Stimulated activated CD4-positive, alpha-beta T cell treated with anti-CD3 and anti-CD28 coated beads, Interleukin-12 subunit alpha, Interleukin-12 subunit beta, amount 100 ng/mL, for 48 hours (primary cell): ENCODE measurements at places on chromosomes 2 and 18.

DNA sequence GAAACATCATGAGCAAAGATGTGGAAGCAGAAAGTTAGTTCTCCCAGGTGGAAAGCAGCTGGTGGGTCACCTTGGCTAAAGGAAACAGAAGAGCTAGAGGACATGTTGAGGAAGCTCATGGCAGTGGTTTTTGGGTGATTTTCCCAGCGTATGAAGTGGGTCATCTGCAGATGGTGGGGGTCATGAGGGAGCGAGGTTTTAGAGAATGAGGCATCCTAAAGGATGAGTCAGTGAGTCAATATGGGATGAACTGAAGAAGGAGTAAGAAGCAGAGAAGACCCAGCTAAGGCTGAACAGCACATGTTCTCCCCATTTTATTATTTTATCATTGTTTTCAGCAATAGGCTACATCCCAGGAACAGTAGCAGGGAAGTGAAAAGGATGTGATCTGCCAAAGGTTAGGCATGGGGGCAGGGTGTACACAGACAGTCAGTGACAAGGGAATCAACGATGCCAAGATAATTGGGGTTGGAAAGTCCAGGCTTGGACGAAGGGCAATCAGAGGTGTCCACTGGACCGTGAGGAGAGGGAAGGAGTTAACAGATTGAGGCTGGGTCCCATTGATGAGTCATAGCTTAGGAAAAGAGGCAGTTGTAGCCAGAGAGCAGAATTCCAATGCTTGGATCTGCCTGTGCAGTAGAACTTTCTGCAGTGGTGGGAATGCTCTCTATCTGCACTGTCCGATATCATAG, 289.3 kb upstream of the RAB12 start:
- DNase-seq: no peak

- no peak for DNase-seq
These were observed 4.5 kb downstream of the IDH1 start for GRCh38 chr2:208250388-208250787.

DNA sequence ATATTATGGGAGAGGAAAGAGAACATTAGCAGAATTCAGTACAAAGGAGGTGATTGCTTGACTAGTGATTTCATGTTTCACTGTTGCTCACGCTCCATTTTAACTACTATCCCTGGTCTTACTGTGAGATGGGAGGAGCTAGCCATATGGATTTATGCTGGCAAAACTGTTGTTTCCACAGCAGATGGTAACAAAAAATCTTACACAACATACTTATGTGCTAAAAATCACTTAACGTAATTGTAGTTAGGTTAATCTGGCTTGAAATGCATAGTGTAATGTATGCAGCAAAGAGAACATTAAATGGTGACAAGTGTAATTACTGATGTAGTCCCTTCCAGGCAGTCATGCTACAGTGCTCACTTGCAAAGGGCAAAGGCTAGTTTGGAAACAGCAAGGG, 155.6 kb upstream of the LYPD1 start:
- DNase-seq: no peak

DNA sequence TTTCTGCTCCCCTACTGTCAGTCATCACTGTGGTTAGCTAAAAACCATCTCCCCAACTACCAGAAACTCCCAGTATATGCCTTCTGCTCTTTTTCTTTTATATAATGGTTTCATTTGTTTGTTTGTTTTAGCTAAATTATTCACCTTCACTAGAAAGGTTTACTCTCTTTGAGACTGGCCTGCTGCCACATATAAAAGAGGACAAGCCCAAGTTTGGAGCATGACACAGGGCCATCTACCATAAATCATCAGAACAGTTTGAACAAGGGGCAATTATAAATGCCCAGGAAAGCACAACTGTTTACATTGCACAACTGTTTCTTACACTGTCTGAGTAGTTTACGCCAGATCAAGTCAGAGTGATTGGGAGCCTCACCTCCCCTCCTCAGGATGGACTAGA, 471.0 kb upstream of the PIK3C3 start:
- DNase-seq: no peak

- DNase-seq: no peak
These were observed 90.6 kb downstream of the PAX3 start for GRCh38 chr2:222208010-222208690.

DNA sequence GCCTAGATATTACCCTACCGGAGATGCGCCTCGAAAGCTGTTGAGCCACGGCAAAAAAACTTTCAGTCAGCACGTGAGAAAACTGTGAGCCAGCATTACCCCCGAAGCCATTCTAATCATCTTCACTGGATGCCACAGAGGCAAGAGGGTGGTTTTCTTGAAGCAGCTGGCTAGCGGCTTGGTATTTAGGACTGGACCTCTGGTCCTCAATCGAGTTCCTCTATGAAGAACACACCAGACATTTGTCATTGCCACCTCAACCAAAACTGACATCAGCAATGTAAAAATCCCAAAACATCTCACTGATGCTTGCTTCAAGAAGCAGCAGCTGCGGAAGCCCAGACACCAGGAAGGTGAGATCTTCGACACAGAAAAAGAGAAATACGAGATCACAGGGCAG, 52.8 kb upstream of the SLC66A3 start:
- no peak for DNase-seq

GRCh38 chr2:214484701-214485100, 73.8 kb downstream of the VWC2L start:
- DNase-seq: no peak

- DNase-seq: no peak
These were observed 72.6 kb downstream of the EMX1 start for GRCh38 chr2:72989770-72990556.
